Heart left ventricle (tissue), 16 donors: ENCODE measurements at places on chromosomes 7 and 10.

GRCh38 chr10:1380088-1380671 is 324.0 kb downstream of the WDR37 start:
- no peak for DNase-seq

DNA sequence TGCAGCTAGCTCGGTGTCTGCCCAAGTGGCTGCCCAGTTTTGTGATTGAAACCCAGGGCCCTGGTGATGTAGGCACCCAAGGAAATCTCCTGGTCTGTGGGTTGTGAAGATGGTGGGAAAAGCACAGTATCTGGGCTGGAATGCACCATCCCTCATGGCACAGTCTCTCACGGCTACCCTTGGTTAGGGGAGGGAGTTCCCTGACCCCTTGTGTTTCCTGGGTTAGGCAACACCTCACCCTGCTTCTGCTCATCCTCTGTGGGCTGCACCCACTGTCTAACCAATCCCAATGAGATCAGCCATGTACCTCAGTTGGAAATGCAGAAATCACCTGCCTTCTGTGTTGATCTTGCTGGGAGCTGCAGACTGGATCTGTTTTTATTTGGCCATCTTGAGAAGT is 27.6 kb downstream of the GIMAP4 start:
- no peak for DNase-seq

DNA sequence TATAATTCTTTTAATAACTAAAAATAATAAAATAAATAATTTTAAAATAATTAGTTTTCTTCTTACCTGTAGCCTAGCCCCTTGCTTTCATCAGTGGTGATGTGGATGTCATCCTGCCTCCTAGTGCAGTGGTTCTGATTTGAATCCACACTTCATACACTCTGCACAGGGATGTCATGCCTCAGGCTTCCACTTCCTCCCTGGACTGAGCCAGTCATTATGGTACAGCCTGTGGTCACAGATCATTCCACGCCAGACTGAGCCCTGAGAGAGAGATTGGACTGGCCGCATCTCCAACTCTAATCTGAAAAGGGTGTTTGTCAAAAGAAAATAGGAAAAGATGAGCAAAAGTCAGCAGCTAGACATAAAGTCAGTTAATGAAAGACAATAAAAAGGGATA is 436.2 kb upstream of the IGFBP3 start:
- no peak for DNase-seq

- no peak for DNase-seq
Observed at GRCh38 chr10:71346731-71347130, 27.7 kb downstream of the SLC29A3 start.

DNA sequence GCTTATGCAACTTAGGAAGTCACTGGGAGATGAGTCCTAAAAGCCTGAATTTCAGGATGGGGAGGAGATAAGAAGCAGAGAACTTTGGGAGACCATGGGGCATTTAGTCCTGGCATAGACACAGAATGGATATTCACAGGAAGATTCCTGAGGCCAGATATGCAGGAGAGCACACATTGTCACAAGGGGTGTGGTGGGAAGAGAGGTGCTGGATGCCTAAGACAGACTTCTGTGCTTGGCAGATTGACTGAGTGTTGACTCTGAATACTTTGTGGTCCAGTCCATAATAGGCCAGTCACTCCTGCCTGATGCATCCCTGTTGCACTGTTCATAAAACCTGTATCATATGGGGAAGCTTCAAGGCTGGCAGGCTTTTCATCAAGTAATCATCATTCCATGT is 18.5 kb downstream of the SRI start:
- DNase-seq = no peak

DNA sequence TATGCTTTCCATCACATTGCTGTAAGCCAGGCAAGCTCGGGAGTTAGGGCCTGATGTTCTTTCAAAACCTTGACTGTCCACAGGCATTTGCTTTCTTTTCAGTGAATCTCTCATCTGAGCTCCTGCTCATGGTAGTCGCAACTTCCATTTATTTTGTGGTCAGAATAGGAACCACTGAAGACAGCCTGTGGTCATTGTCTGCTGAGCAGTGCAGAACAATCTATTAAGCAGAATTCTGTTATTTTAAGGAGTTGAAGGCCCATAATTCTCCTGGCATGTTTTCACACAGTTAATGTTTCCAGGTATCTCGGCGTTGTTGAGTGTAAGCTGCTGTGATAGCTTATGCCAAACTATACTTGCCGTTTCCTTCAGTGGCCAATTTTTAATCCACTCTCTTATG is 491.1 kb upstream of the AKR1E2 start:
- DNase-seq = no peak

DNA sequence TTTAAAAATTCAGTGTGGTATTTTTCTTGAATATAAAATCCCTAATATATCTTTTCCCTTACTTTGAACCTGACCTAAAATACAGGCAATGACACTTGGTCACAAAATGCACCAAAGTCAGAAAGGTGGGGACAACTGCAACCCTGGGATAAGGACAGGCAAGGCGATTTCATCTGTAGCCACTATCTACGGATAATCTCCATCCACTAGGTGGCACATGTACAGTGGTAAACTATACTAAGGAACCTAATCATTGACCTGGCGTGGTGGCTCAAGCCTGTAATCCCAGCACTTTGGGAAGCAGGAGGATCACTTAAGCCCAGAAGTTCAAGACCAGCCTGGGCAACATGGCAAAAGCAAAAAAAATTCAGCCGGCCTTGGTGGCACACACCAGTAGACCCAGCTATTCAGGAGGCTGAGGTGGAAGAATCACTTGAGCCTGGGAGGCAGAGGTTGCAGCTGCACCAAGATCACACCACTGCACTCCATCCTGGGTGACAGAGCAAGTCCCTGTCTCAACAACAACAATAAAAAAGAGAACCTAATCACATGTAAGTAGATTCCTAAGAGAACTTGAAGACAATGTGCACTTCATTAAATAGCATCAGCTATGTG is 98.9 kb downstream of the KMT2C start:
- no peak for DNase-seq

GRCh38 chr7:64946772-64947171 is 43.7 kb downstream of the ZNF273 start:
- DNase-seq = no peak

DNA sequence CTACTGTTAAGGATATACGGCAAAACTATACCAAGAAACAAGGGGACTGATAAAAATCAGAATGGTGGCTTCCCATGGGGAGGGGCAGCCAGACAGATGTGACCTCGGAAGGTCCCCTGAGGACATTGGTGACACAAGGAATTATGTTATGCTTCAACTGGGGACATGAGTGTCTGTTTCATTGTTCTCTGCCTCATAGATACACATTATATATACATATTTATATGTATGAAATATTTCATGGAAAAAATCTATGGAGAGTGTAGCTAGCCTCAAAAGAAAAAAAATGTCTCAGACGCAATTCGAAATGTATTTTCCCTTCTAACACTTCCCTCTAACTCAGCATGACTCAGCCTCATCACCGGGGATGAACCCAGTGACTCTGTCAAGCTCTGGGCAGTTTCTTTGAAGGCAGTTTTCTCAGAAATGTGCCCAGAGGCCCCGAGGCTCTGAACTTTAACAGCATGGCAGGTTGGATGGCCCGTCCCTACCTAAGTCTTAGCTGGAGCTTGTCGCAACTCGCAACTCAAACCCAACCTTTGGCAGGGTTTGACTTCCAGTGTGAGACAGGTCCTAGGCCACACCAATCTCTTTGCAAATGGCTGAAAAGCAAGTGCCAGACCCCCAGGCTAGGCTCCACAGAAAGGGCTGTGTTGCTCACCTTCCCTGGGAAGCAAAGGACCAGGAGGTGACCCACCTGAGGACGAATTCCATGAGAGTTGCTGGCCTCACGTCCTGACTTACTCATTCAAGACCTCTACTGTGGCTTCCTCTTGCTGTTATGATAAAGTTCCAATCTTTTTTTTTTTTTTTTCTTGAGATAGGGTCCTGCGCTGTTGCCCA is 86.9 kb downstream of the CARD11 start:
- DNase-seq = no peak

GRCh38 chr7:40135317-40135610 is 459 bp downstream of the SUGCT start:
- DNase-seq = no peak

GRCh38 chr7:40721342-40721949 is 586.6 kb downstream of the SUGCT start:
- no peak for DNase-seq

DNA sequence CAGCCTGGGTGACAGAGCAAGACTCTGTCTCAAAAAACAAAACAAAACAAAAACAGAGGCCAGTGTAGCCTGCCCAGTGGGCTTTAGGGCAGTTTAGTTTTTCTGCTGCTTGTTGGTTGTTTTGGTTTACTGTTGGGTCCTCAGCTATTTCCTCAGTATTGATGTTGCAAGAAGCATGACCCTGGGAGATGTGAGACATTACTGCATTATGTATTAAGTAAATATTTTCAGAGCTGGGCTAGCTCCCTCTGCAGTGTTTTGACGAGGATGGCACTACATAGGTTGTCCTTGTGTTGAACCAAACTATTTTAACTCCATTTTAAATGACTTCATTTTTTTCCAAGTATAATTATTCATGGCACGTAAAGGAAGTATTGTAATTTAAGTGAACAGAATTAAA is 4.8 kb downstream of the AKAP9 start:
- no peak for DNase-seq

GRCh38 chr7:609365-609764 is 89.7 kb upstream of the PDGFA start:
- no peak for DNase-seq

DNA sequence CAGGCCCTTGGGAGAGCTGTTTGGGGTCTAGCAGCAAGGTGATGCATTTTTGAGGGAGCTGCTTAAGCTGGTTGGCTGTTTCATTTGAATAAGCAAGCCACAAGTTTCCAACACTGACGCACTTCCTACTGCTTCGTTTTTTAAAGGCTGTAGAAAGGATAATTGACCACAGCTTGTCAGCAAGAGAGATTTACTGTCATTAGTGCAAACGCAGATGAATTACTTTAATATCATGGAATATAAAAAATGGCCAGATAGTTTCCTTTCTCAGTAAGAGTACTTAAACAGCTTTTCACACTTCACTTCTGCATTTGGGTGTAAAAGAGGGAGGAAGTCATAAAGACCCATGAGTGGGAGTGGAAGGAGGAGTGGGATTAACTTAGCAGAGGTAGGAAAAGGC is 61.5 kb downstream of the FZD1 start:
- no peak for DNase-seq

- DNase-seq = no peak
Observed at GRCh38 chr7:105027176-105027853, 13.3 kb downstream of the KMT2E start.

GRCh38 chr7:142749218-142749993 is at the start of gene PRSS1:
PRSS1 (plus strand) TSS chr7:142749472; CDS start chr7:142749485, 13 bp downstream.
- DNase-seq = no peak

- no peak for DNase-seq
Observed at GRCh38 chr7:24434972-24435371, 138.3 kb upstream of the PALS2 start.

GRCh38 chr10:18658271-18659124 is 733 bp upstream of the ARL5B start:
- DNase-seq = peak; percentile 42

- DNase-seq = no peak
Observed at GRCh38 chr7:44853391-44853790, 5.5 kb upstream of the H2AZ2 start.

DNA sequence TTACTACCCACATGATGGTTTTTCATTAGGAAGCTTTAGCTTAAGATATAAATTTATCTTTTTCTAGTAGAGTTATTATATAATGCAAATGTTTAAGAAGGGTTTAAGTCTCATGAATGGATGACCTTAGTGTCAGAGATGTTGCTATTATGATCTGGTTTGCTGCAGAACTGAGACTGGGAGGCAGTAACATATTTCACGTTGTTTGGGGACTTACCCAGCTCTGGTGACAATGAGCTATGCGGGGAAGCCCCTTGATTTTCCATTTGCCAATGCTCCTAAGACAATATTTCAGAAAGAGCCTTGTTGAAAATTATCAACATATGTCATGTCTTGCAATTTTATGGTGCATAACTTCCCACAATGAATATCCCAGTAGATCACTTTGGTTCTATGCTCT is 754.6 kb downstream of the REEP3 start:
- no peak for DNase-seq

- no peak for DNase-seq
Observed at GRCh38 chr10:61986382-61986781, 84.9 kb downstream of the ARID5B start.

- DNase-seq = no peak
Observed at GRCh38 chr10:90635111-90635765, 222.6 kb downstream of the HTR7 start.

DNA sequence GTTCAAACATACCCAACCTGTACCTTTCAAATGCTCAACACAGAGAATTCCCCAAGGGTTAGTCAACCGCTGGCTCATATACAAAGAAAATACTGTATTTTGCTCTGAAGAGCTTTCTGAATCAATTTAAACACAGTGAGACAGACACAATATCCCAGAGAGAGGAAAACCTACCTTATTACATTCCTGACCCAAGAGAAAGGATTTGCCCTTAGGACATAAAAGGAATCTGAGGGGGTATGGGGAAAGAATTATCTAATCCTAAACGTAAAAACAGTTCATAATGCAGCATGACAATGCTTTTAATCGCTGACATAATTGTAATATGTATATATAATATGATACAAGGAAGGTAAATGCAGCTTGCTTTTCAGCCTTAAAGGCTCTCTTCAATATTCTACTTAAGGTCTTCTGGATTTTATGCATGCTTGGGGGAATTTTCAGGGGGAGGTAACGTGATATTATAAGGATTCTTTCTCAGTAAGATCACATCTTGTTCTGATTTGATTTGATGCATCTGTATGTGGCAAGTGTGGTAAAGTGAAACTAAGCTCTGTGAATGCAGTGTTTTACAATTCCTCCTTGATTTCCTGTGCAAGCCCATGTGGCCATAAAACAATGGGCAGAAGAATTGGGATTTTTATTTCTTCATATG is 240.5 kb downstream of the GLI3 start:
- DNase-seq = no peak

- no peak for DNase-seq
Observed at GRCh38 chr7:64811767-64812166, 17.5 kb downstream of the ZNF138 start.

DNA sequence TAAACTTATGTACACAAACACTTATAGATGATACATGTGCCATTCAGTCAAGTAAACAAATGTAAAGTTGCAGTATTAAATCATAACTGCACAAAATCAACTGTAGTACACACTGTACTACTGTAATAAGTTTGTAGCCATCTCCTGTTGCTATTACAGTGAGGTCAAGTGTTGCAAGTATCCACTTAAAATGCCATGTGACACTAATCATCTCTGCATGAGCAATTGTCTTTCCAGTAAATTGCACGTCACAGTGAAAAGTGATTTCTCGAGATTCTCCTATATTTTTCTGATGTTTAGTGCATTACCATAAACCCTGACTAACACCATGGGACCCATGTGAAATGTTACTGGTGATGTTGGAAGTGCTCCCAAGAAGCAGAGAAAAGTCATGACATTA is 293.3 kb upstream of the SP4 start:
- DNase-seq = no peak

- DNase-seq = no peak
Observed at GRCh38 chr10:104452977-104453376, 99.3 kb downstream of the CFAP58 start.

DNA sequence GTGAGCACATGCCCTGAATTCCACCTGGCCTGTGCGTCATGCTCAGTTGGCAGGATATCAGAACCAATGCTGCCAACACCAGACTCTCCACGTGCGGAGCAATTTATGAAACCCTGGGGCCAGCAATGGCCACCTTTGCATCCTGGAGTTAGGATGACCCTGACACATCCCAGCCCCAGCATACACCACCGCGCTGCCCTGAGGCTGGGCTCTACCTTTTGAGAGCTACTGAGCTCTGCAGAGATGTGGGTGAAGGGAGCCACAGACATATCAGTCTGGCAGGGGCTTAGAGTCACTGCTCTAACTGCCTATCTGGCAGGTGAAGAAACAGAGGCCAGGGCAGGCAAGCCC is 41.9 kb downstream of the SYPL1 start:
- no peak for DNase-seq

GRCh38 chr7:111229916-111230315 is 139.0 kb downstream of the LRRN3 start:
- DNase-seq = no peak
